ENCODE measurements at places on chromosomes 6 and 20.

DNA sequence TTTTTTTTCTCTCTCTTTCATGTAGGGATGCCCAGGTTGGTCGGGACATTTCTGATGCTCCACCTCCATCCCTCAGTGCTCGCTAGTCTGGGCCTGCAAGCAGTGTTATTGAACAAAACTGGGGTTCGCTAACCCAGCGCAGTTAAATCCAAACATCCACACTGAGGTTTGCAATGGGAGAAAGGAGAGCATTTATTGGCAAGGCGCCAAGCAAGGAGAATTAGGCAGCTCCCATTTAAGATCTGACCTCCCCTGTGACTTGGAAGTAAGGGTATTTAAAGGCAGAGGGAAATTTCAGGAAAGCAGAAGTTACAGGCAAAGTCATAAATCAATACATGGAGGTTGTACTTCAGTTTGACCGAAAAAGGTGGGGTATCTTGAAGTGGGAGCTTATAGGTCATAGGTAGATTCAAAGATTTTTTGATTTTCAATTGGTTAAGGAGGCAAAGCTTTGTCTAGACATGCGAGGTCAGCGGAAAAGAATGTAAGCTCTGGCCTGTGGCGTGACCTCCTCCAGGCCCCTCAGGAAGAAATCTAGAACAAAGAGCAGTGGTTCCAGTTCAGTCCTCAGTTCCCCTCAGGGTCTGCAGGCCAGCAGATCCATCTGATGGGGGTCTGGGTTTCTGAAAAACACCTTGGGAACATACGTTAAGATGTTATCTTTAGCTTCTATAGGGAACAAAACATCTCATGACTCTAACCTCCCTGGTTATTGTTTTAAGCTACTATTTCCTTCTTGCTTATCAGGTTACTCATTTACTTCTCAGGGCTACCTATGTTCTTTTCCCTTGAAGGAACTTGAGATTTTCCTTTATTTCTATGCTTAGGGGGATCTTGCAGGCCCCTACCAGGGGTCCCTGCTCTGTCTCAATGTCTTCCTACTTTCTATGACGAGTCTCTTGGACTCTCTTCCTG is 66.0 kb upstream of the KIF16B start:
- DNase-seq: no peak

- DNase-seq: no peak
Measured at GRCh38 chr6:35165630-35166071, 24.5 kb upstream of the TCP11 start.

DNA sequence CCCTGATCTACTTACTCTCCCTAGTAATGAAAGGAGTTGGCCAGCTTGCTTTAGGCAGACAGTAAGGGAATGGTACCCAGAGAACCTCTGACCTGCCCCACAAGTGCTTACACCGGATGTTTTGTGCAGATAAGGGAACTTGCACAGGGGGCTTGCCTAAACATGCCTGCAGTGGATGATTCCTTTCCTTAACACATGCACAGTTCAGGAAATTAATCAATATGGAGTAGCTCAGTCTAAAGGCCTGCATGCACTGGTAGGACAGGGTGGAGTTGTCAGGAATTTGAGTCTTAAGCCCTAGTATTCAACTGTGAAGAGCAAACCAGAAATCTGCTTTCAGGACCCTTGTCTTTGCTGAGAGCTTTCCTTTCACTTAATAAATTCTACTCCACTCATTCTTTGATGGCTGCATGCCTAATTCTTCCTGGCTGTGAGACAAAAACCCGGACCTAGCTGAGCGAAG is 3.9 kb upstream of the TRIM38 start:
- DNase-seq: peak; percentile 89

DNA sequence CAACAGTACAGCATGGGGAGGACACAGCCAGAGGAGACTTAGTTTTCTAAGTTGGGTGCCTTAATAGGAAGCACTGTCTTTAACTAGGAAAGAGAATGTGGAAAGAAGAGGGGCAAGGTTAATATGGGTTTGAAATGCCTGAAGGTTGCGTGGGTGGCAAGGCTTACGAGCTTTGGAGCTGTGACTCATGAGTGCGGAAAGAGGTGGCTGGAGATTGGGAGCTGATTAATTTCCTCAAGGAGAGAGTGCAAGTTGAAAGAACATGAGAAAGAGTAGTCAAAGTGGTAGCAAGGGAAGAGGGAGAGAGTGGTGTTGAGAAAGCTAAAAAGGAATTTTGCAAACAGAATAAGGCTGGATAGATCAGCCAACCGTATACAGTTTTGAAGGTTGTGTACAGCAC is 315.1 kb upstream of the PRND start:
- DNase-seq: no peak

- no peak for DNase-seq
Measured at GRCh38 chr6:83605517-83605916, 93.2 kb downstream of the PRSS35 start.

GRCh38 chr20:40630099-40630498 is 58.9 kb downstream of the MAFB start:
- no peak for DNase-seq

DNA sequence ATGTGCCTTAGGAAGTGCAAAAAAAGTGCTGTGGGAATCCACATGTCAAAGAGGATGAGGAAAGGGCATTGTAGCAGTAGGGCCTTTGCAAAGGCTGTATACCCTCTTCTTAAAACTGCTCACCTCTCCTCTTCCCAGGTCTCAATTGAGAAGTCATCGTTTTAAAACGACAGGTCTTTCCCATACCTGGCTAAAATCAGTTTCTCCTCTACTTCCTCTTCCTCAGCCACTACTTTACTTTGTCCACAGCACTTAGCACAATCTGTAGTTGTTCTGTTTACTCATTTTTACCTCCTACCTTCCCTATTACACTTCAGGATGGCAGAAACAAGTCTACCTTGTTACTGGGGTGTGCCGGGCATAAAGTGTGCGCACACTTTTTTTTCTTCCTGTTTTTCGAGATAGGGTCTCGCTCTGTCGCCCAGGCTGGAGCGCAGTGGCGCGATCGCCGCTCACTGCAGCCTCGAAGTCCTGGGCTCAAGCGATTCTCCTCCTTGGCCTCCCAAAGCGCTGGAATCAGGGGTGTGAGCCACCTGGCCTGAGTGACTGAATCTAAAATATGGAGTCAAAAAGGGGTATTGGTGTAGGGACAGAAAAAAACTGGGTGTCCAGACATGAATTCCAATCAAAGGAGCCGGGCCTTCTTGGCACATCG is 9.8 kb upstream of the ELOVL5 start:
- no peak for DNase-seq

- no peak for DNase-seq
Measured at GRCh38 chr6:150466196-150466595, 97.4 kb downstream of the IYD start.

- no peak for DNase-seq
Measured at GRCh38 chr20:58720890-58721289, 28.3 kb downstream of the NPEPL1 start.

DNA sequence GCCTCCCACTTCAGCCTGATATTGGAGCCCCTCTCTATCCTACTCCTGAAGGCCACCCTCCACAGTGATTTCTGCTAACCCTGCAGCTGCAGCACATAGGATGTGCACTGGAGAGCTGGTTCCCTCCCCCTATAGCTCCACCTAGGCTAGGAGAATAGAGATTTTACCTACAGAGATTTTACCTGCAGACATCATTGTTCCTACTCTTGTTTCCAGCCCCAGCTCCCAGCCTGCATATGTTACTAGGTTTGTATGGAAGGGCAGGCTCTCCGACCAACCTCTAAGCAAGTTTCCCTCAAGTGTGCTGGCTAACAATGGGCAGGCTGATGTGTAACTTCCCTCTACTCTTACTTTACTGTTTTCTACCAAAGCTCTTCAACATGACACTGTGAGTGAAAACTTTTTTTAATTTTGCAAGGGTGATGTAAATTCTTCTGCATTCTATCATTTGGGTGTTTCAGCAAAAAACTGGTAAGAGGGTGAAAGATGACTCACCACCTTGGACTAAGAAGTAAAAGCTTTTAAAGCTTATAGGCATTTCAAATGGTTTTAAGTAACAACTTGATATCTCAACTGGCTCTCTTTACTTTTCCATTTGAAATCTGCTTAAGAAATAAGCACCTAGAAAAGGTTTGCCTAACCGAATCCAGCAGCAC is 106.8 kb downstream of the CDK19 start:
- no peak for DNase-seq

Data from hematopoietic multipotent progenitor cell treated with erythropoietin and hydrocortisone succinate and interleukin-3 and kit ligand, for 8 days (in vitro differentiated cells).